ENCODE measurements at places on chromosomes 2 and 18.

DNA sequence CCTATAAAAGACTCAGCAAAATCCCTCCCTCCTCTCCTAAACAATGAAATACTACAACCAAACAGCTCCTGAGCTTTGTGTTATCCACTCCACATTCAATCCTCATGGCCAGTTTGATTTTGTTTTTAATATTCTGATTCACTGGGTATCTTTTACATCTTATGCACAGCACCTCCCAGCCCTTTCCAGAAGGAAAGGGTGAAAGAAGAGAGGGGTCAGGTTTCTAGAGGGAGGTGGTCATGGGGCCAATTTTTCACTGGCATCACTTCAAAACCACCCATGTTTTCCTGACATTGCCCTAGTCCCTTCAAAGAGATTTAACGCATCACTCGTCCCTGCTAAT is 315.6 kb downstream of the LPIN1 start:
- DNase-seq, result no peak

DNA sequence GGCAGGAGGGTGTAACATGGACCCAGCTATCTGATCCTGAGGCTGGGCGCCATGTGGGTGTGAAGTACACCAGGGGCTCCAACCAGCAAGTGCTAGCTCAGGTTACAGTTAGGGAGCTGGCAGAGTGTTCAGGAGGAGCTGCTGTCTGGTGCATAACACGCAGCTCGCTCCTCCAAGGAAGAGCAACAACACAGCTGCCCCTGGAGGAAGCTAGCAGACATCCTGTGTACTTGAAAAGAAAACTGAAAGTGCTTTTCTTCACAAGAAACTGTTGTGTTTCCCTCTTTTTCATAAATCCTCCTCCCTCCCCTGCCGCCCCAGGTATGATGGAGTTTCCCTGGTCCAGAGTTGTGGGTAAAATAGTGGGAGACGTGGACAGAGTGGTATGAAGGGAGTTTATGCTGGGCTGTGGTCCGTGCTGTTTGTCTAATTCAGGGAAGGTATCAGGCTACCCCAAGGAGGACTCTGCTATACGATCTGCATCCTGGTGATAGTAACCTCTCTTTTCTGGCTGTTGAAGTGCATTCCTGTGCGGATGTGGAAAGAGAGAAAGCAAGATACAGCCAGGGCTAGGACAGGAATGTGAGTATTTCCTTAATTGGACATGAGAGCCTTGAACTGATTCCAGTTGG is 6.1 kb upstream of the LBH start:
- DNase-seq, result no peak

DNA sequence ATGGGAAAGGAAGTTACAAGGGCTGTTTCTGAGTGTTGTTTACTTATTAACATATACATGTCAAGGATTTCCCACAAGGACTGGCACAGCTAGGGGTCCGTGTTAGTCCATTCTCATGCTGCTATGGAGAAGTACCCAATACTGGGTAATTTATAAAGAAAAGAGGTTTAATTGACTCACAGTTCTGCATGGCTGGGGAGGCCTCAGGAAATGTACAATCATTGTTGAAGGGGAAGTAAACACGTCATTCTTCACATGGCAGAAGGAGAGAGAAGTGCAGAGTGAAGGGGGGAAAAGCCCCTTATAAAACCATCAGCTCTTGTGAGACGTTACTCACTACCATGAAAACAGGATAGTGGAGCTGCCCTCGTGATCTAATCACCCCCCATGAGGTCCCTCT is 128.9 kb upstream of the CELF4 start:
- no peak for DNase-seq

DNA sequence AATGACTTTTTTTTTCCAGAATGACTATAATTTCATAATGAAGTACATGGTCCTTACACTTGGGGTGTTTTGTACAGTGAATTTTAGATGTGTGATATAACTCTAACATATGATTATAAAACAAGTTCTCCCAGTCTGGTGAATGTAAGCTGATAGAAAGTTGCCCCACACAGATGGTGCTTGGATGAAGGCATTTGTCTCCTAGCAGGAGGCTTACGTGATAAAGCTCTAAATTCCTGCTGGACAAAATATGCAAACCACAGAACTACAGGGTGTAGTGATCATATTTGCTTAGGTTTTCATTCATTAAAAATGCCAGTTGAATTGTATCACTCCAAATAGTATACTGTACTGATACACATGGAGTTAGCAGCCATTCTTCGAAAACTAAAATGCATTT is 85.5 kb downstream of the DSC3 start:
- no peak for DNase-seq

DNA sequence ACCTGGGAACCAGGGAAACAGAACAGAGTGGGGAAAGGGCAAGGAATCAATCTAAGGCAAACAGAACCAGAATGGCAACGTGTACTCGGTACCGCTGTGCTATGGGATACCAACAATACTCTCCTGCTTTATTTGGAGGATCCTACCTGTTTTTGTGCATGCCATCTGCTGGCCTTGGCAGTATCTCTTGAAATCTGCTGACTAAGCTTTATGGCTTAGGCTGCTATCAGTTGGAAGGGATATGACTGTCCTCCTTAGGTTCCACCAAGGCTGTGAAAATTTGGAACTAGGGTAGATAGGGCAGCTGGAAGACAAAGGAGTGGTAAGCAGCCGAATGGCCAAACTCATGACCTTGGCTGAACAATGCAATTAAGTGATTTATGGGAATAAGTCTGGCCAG is 71.3 kb upstream of the LYPD6 start:
- no peak for DNase-seq

All from stimulated activated CD4-positive, alpha-beta T cell treated with anti-CD3 and anti-CD28 coated beads, Interleukin-12 subunit alpha, Interleukin-12 subunit beta, amount 100 ng/mL, for 4 hours (primary cell).